Skin of body (tissue), 3 donors: ENCODE measurements at places on chromosomes 3 and 15.

DNA sequence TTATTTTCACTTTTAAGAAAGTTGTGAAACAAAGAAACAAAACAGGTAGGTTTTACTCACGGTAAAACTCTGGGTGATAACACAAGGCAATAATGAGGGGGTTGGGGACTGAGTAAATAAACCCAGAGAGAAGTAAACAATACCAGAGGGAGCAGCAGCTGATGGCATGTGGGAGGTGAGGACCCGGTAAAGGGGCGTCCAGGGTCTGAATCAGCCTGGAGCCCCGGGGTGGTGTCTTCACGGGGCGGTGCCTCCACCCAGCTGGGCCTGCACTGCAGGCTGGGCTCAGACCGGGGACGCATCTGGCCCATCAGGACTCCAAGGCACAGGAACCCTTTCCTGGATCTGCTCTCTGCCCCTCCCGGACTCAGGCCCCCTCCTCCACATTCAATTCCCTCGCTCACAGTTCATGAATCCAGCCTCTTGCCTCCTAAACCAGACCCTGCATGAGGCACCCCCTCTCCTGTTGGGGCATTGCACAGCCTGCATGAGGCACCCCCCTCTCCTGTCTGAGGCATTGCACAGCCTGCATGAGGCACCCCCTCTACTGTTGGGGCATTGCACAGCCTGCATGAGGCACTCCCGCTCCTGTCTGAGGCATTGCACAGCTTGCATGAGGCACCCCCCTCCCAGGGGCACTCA, 73.9 kb upstream of the MFGE8 start:
- no peak for DNase-seq

DNA sequence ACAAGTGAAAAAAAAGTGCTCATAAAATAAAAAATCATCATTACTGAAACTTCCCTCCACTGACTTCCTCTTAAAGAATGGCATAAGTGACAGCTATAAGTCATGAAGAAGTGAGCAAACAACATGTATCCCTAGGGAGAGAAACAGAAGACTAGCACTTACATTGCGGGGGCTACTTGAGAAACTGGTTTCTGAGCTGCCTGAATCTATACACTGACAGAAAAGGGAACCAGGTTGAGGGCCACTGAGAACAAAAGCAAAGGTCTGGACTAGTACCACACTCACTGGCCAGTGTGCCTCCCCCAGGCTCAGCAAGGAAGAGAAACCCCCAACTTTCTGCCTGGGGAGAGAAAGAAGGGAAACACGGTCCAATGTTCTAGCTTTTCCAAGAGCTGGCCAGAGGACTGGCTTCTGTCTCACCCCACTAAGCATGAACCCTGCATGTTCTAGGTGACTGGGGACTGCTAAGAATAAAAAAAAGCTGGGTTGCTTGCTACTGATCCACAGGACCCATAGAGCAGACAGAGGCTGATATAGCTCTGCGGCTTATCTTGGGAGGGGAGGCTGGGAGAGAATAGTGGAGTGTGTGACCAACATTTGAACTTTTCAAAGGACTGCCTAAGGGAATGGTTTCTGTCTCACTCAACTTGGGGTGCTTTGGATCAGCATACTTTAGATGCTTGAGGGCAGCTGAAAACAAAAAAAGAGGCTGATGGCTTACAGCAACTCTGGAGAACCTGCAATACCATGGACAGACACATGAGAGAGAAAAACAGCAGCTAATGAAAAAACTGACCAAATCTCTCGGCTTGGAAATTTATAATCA, 8.1 kb downstream of the RAD18 start:
- DNase-seq: no peak

DNA sequence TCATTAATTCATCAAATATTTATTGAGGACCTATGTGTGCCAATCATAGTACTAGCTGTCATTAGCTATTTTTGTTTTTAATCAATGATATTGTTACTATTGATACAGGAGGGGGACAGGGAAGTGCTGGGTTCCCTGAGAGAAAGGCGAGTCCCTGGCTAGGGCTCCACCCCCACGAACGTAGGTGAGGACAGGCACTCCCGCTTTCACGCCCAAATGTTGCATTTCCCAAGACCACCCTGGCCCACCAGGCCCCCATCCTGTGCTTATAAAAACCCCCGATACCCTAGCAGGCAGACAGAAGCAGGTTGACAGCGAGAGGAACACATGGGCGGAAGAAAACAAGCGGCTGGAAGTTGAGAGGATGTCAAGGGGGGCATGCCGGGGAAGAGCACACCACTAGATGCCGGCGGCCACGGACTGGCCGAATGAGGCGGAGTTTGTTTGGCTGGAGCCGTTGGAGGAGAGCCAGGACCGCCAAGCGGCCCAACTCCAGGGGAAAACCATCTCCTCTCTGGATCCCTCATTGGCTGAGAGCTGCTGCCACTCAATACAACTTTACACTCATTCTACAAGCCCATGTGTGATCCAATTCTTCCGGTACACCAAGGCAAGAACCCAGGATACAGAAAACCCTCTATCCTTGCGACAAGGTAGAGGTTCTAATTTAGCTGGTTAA, 798.7 kb upstream of the SEMA6D start:
- no peak for DNase-seq

GRCh38 chr3:130925628-130926027, 31.7 kb downstream of the ATP2C1 start:
- no peak for DNase-seq

GRCh38 chr3:182180654-182181385, 469.1 kb downstream of the SOX2 start:
- DNase-seq: no peak

DNA sequence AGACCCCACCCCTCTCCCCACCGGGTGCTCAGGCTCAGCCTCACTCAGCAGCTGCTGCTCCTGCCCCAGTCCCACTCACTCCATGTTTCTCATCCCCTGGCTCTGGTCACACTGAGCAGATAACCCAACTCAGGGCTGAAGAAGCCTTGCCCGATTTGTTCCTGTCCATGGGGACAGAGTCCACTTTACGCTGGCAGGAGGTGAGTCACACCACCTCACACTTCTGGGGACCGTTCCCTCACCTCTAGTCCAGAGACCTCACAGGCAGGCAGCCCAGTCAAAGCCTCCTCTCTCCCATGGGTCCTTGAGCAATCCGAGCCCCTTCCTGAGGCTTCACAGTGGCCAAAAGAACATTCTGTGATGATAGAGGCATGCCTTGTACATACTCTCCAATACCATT, 1.4 kb downstream of the CIDEC start:
- no peak for DNase-seq

DNA sequence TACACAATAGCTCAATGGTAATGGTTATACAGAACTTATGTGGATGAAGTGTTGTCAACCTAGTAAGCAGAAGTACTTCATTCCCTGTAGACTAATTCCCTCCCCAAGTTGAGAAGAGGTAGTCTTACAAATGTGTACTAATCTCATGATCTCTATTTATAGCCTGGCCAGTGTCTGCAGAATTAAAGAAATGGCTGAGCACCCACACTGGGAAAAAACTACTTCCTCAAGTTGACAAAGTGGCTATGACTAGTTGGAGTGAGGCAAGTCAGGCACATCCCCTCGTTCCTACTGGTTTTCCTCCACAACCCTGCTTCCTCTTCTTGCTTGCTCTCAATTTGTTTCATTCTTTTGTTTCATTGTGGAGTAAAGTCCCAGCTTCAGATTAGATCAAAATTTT, 566.7 kb upstream of the ZNF717 start:
- DNase-seq: peak; percentile 0

- no peak for DNase-seq
Measured at GRCh38 chr3:69445498-69445897, 59.6 kb upstream of the FRMD4B start.

DNA sequence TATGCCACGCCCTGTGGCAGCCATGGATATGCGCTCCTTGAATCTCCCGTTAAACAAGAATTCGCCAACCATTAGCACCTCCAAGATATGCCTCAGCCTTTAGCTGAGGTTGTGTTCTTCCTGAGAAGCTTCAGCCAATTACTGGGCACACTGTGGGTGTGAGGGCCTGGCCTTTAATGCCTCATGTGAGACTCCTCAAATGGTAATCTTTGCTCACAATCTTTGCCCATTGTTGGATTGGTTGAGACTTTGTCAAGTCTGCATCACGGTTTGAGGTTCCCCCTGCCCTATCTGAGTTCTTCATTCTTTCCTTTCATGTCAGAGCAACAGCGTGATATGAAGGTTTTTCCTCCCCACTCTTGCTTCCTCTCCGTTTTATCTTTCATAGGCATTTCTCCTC, 108.1 kb upstream of the CCDC54 start:
- no peak for DNase-seq

- DNase-seq: no peak
Measured at GRCh38 chr15:93730724-93731123, 500.6 kb upstream of the MCTP2 start.

GRCh38 chr3:120424506-120424905, 26.3 kb downstream of the FSTL1 start:
- DNase-seq: no peak

DNA sequence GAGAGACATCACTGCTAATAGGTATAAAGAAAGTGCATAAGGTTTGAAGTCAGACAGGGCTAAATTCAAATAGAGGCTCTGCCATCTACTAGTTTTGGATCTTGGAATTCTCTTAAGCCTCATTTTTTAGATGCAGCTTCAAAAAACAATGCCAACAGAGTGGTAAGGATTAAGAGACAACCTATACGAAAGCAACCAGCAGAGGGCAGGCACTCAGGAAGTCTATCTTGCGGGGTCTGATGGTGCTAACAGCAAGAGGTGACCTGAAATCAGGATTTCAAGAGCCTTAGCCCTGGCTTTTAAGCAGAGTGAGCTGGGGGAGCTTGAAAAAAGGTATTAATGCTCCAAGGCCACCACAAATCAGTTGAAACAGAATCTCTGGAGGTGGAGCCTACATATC, 40.7 kb downstream of the LDHAL6B start:
- no peak for DNase-seq

- DNase-seq: no peak
Measured at GRCh38 chr15:95171564-95171963, 940.2 kb downstream of the MCTP2 start.

DNA sequence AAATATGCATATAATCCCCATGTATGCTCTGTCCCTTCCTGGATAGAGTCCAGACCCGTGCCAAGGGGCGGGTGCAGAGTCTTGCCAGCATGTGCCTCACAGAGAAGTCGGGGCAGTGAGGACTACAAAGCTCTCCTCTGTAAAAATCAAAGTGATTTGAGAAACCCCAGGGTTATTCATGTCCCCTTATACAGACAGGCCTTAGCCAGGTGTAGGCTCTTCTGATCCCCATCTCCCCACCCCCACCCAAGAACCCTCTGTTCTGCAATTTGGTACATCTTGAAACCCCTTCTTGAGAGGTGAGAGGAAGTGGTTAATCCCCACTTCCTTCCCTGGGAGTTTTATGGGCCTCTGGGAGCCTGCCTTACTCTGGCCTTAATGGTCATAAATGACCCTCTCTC, 24.7 kb downstream of the TRIM71 start:
- no peak for DNase-seq

GRCh38 chr15:82871358-82871757, 61.9 kb downstream of the WHAMM start:
- DNase-seq: no peak

DNA sequence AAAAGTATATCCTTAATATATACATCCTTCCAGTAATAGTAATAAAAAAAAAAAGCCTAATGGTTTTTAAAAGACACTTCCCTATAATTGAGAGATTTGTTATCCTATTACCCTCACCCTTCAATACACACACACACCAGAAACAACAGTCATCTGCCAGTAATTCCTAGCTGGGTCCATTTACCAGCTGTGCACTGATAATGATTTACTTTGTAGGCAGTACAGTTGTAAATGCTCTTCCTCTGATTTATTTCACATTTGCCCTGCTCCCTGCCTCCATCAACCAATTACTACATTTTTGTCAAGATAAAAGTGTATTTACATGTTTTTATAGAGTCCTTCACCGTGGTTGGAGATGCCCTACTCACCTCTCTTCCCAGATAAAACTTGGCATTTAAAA, 12.4 kb downstream of the TPM1 start:
- DNase-seq: no peak

DNA sequence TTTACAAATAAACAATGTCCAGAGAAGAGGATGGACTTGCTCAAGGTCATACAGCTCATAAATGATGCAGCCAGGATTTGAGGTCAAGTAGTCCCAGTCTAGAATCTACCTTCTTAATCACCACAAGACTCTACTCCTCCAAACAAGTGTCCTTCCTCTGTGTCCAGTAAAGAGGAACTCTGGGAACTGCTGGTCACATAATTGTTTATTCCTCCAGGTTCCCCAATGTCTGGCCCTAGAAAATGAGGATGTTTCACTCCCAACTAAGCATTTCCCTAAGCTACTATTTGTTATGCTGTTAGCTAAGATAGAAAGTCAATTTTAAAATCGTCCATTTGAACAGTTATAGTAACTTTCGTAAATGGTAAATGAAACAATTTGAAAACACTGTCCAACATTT, 192.4 kb downstream of the FHIT start:
- no peak for DNase-seq

DNA sequence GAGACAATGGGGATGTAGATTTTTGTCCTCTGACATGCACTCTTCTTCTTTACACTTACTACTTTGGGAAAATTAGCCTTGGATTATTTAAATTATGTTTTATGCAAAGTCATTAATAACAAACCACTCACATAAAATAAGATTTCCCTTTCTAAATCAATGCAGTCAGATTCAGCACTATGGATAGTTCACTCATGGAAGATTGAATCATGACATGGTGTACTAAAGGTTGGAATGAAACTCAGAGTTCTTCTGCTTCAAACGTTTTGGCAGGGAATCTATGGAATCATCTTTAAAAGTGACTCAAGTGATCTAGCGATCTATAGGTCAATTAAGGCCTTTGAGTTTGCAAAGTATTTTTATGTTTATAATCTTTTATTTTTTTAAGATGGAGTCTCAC, 154.3 kb downstream of the KCNMB2 start:
- no peak for DNase-seq

DNA sequence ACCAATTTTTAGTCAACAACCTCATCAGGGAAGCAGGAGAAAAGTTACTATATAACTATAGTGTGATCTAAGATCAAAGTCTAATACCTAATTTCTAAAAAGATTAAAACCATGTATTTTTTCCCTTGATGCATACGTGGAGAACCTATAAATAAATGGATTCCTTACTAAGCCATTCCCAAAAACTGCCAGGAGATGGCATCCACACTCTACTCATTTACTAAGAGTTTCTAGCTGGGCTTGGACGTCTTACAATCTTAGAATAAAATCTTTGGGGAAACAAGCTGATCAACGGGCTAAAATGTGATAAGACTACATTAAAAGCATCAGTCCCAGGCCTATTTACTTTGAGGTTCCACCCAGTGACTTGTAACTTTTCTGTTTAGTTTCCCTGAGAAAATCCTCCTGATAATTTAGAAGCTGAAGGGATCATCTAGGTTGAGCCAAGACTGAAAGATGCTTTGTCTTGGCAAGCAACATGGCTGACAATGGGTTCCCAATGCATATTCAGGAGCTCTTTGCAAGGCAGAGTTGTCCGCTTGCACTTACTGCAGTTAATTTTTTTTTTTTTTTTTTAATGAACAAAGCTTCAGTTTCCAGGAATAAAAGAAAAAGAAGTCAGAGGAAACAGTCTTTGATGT, 85.5 kb upstream of the FGF12 start:
- DNase-seq: peak; percentile 77

DNA sequence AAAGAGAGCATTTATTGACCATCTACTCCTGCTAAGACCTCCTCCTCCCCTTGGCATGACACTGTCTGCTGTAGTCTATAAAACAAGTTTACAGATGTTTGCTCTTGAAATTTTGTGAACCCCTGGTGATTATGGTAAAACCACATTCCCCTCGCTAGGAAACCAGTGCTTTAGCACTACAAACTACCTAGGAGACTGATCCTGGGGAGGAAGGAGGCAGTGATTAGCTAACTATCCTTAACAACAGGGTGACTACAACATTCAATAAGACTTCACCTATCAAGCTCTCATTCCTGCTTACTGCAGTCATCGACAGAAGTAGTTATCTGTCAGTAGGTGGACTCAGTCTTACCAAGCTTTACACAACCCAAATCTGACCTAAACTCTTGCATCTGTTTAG, 371.3 kb downstream of the TUSC7 start:
- DNase-seq: no peak
